ENCODE measurements at places on chromosomes 11 and 22.

DNA sequence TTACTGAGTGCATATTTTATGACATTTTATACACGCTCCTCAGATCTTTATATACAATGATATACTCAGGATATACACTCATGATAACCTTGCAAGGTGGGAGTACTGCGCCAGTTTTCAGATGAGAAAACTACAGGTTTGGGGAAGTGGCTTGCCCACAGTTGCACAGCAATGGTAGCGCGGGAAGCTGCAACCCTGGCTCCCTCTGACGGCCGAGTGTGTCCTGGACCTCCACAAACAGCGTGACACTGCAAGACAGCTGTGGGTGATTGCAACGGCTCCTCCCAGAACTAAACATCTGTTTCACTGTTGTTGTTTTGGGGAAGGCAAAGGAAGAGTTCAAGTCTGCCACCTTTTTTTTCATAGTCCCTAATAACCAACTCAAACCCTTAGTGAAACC is 47.0 kb downstream of the PACSIN2 start:
- no peak for DNase-seq

DNA sequence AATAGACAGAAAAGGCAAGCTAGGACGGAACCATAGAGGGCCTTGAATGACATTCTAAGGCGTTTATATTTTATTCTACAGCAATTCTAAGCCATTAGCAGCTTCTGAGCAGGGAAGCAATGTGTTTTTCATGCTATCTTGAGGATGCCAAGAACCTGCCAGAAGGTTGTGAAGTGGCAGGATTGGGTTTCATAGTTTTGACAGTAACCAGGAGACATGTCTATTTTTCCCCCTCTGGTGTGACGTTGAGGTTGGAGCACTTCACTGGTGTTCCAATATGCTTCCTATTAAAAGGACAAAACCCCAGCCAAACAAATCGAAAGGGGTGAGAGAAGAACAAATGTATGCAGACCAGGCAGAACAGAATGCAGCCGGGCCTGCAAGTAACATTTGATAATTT is 148.2 kb downstream of the SPATA19 start:
- DNase-seq: no peak

GRCh38 chr11:2772544-2773031 is 72.8 kb upstream of the KCNQ1OT1 start:
- peak; percentile 34 for DNase-seq

- no peak for DNase-seq
These were observed 54.9 kb upstream of the LRRC55 start for GRCh38 chr11:57126766-57127400.

GRCh38 chr22:19630614-19631013 is 83.7 kb upstream of the SEPTIN5 start:
- no peak for DNase-seq

- no peak for DNase-seq
These were observed 754 bp downstream of the OR52A1 start for GRCh38 chr11:5153574-5154431.

DNA sequence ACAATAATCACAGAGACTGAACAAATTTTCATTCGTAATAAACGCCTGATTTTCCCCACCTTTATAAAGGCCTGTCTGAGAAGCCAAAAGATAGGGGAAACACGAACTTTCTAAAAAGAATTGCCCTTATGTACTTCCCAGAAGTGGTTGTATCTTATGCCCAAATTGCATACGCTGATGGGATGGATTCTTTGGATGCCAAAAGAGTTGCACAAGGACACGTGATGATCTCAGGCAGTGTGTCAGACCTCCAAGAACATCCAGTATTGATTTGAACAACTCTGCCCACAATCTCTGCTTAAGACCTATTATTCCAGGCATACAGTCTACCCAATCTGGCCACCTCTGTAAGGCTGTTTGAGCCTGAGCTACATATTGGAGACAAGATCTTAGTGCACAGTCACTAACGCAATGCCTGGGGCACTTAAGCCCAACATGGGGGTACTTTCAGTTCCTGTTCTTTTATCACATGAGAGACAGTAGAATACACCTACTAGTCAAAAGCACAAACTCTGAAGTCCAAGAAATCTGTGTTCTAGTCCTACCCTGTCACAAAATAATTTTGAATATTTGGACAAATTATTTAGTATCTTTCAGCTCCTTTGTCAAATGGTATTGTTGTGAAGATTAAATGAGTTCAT is 38.9 kb downstream of the OR10A6 start:
- no peak for DNase-seq

DNA sequence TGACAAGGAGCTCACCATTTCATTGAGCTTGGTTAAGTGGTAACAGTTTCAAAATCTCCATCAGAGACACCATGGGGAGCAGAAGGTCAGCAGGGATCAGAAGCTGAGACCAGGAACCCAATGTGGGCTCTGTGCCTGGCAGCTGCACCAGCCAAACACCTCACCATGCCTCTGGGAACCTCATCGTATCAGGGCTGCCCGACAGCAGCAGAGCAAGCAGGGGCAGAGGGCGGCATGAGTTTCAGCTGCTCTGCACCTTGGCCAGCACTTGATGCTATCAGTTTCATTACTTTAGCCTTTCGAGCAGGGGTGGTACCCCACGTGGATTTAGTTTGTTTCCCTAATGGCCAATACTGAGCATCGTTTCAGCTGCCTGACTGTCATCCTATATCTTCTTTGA is 77.8 kb downstream of the DGCR2 start:
- DNase-seq: no peak

DNA sequence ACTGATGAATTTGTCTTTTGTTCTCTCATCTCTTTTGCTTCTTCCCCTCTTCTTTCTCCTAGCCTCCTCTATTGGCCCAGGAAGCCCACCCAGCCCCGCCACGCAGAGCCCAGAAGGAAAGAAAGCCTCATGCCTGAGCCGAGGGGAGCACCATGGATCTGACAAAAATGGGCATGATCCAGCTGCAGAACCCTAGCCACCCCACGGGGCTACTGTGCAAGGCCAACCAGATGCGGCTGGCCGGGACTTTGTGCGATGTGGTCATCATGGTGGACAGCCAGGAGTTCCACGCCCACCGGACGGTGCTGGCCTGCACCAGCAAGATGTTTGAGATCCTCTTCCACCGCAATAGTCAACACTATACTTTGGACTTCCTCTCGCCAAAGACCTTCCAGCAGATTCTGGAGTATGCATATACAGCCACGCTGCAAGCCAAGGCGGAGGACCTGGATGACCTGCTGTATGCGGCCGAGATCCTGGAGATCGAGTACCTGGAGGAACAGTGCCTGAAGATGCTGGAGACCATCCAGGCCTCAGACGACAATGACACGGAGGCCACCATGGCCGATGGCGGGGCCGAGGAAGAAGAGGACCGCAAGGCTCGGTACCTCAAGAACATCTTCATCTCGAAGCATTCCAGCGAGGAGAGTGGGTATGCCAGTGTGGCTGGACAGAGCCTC is 3.8 kb downstream of the ZBTB16 start:
- no peak for DNase-seq

DNA sequence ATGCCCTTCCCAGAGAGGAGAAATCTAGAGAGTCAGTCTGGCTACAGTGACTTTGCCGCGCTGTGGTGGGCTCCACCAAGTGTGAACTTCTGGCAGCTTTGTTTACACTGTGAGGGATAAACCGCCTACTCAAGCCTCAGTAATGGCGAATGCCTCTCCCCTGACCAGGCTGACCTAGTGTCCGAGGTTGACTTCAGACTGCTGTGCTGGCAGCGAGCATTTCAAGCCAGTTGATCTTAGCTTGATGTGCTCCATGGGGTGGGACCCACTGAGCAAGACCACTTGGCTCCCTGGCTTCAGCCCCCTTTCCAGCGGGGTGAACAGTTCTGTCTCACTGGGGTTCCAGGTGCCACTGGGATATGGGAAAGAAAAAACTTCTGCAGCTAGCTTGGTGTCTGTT is 38.6 kb upstream of the PTH start:
- no peak for DNase-seq

DNA sequence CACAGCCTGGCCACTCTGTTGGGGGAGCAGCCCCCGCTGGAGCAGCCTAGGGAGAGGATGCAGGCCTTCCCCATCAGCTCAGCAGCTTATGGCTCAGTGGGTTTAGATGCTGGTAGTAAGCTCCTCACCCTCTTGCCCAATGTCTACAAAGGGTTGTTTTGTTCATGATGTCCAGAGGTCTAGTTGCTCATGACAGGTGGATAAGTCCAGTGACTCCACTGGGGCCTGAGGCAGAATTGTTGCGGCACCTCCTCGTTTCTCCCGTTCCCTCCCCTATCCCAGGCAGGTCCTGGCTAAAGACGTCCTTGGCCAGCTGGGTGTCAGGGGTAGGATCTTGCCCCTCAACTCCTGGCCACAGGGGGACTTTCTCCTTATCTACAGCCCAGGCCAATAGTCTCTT is 233.5 kb upstream of the B3GAT1 start:
- no peak for DNase-seq

- no peak for DNase-seq
These were observed 9.8 kb upstream of the SPI1 start for GRCh38 chr11:47387944-47388696.

Measured in mesothelial cell of epicardium (in vitro differentiated cells).